Nephron progenitor cell (in vitro differentiated cells): ENCODE measurements at places on chromosomes 16 and 17.
A peak's percentile ranks its signal among the peaks of the same experiment; 100 is the strongest.

GRCh38 chr16:75294773-75295459, 43.5 kb upstream of the BCAR1 start:
- peak overlapping the region; percentile 87 for H3K27ac ChIP-seq
- peaks cover 12% of the 10 kb centered on the region for H3K4me1 ChIP-seq
- DNase-seq: no peak
- H3K4me3 ChIP-seq: no peak overlapping the region
- no peaks in the 10 kb centered on the region for H3K27me3 ChIP-seq

DNA sequence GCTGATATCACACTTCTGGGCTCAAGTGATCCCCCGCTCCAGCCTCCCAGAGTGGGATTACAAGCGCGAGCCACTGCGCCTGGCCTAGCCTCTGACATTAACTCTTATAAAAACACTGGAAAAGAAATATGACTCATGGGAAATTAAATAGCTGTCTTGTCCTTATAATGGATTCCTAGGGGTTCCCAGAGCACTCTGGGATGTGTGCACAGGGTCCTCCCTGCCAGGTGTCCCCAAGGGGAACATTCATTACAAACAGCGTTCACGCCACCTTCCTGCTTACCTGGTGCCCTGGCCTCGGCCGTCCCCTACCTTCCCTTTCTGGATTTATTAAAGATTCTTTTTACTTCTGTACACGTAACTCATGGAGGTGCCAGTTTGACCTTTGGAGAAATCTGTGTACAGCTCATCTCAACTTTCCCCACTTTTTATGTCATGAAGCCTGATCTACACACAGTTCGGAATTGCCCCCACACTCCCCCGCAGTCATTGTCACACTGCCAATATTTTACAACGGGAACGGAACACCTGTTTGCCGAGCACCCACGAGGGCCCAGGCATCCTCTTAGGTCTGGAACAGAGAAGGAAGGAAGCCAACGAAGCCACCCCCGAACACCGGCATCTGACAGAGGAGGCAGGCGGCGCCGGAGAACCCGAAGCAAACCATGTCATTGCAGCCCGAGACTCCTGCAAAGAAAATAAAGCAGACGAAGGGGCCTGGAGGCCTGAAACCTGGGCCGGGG, 39.7 kb upstream of the MEAK7 start:
- peaks cover 5% of the 10 kb centered on the region for H3K27me3 ChIP-seq
- no peaks in the 10 kb centered on the region for H3K36me3 ChIP-seq
- H3K4me3 ChIP-seq: peak overlapping the region; percentile 14
- peaks cover 78% of the 10 kb centered on the region for H3K4me1 ChIP-seq
- peak overlapping the region; percentile 64 for H3K27ac ChIP-seq

DNA sequence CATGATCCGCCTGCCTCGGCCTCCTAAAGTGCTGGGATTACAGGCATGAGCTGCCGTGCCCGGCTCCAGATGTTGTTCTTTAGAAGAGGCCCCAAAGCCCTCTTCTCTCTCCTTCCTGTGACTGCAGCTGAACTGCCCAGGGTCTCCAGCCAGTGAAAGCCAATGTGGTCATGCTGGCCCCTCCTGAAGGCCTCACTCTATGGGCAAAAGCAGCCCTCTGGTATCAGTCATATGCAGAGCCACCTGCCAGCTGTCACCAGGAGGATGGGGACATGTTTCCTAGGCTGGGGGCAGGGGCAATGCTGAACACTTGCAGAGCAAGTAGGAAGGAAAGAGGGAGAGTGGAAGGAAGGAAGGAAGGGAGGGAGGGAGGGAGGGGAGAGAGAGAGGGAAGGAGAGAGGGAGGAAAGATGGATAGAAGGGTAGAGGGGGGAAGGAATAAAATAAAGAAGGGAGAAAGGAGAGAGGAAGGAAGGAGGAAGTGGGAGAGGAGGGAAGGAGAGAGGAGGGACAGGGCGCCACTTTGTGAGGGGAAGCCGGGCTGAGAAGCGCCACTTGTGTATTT, 36.0 kb downstream of the SOCS3 start:
- H3K27ac ChIP-seq: peak overlapping the region; percentile 99
- peaks cover 3% of the 10 kb centered on the region for H3K27me3 ChIP-seq
- peaks cover 48% of the 10 kb centered on the region for H3K4me1 ChIP-seq
- no peaks in the 10 kb centered on the region for H3K36me3 ChIP-seq
- DNase-seq: no peak
- H3K4me3 ChIP-seq: peak overlapping the region; percentile 58

DNA sequence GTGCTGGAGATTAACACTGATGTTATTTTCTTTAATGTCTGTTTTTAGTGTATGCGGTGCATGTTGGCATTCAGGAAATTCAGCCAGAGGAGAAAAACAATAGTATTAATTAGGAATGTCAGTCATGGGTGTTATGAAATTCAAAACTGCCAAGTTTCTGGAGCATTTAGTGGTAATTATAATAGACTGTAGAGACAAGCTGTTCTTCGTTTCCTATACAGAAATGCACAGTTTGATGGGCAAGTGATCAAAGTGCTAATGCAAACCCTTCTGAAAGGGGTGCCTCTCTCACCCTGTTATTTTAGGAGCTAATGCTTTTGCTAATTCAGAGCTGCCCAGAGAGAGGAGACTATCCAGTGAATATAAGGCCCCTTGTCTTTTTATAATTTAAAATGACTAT, 573.8 kb upstream of the EEF2KMT start:
- H3K27ac ChIP-seq: no peak overlapping the region
- peaks cover 27% of the 10 kb centered on the region for H3K27me3 ChIP-seq
- no peaks in the 10 kb centered on the region for H3K4me1 ChIP-seq
- no peak for DNase-seq

- no peaks in the 10 kb centered on the region for H3K4me1 ChIP-seq
- no peak for DNase-seq
- H3K36me3 ChIP-seq: no peaks in the 10 kb centered on the region
- H3K4me3 ChIP-seq: no peak overlapping the region
Measured at GRCh38 chr17:74729368-74729767, 7.7 kb upstream of the RAB37 start.

GRCh38 chr16:51550800-51551347, 399.8 kb upstream of the SALL1 start:
- no peak overlapping the region for H3K27ac ChIP-seq
- H3K27me3 ChIP-seq: peaks cover 3% of the 10 kb centered on the region
- no peak overlapping the region for H3K4me3 ChIP-seq
- peaks cover 73% of the 10 kb centered on the region for H3K4me1 ChIP-seq

GRCh38 chr16:79628501-79628975, 28.0 kb upstream of the MAF start:
- H3K27ac ChIP-seq: no peak overlapping the region
- no peak overlapping the region for H3K4me3 ChIP-seq
- H3K27me3 ChIP-seq: peaks cover 15% of the 10 kb centered on the region
- peaks cover 4% of the 10 kb centered on the region for H3K4me1 ChIP-seq
- no peaks in the 10 kb centered on the region for H3K36me3 ChIP-seq

GRCh38 chr16:65111306-65111705, 10.6 kb downstream of the CDH11 start:
- DNase-seq: no peak
- H3K4me1 ChIP-seq: peaks cover 71% of the 10 kb centered on the region

DNA sequence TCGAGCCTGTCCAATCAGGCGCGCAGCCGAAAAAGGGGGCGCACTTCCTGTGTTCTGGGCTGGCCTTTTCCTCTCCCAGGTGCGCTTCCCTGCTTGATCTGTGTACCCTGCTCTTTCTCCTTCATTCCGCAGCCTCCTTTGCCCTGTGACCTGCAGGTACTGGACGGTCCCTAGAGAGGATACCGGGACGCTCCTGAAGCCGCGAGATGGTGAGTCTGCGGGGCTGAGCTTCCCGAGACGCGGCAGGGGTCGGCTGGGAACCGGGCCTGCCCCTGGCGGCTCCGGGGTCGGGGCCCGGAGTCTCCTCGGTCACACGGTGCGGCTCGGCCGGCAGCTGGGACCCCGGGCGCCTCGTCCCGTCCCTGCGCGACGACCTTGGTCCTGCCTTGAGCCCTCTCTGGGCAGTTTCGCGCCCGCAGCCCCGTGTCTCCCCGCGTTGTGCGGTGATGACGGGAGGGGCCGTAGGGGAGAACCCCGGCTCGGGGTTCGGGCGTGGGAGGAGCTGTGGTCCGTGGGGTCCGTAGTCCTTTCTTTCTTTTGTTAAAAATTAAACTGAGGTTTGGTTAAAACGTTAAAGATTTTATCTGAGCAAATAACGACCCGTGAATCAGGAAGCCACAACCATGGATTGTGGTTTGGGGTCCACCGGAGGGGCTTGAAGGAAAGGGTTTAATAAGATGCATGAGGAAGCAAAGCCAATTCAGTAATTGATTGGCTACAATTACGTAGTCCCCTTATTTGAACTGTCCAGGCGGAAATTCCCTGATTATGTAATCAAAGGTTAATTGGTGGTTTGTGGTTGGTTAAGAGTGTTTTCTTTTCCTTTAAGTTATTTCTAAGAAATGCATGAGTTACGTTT, 172.8 kb upstream of the ZNF267 start:
- H3K4me3 ChIP-seq: peak overlapping the region; percentile 90
- H3K27me3 ChIP-seq: peaks cover 32% of the 10 kb centered on the region
- H3K27ac ChIP-seq: no peak overlapping the region
- DNase-seq: peak; percentile 84
- H3K36me3 ChIP-seq: peaks cover 14% of the 10 kb centered on the region
- H3K4me1 ChIP-seq: peaks cover 12% of the 10 kb centered on the region

DNA sequence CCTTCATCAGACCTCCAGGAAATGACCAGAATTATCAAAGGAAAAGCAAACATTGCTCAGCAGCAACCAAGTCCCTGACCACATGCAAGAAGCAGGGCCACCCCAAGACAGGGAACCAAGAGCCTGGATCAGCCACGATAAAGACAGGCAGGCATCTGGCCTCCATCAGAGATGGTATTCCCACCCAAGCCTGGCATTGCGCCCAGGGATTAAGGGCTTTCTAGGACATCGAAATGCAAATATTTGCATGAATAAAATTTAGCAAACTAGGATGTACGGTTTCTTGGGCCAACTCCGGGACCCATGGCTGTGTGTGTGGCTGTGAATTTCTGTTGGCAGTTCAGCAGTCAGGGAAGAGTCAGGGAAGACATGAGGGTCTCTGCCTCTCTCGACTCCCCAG, 241.4 kb upstream of the DYNLRB2 start:
- peaks cover 6% of the 10 kb centered on the region for H3K4me1 ChIP-seq
- no peak overlapping the region for H3K4me3 ChIP-seq
- H3K27ac ChIP-seq: no peak overlapping the region
- no peak for DNase-seq

DNA sequence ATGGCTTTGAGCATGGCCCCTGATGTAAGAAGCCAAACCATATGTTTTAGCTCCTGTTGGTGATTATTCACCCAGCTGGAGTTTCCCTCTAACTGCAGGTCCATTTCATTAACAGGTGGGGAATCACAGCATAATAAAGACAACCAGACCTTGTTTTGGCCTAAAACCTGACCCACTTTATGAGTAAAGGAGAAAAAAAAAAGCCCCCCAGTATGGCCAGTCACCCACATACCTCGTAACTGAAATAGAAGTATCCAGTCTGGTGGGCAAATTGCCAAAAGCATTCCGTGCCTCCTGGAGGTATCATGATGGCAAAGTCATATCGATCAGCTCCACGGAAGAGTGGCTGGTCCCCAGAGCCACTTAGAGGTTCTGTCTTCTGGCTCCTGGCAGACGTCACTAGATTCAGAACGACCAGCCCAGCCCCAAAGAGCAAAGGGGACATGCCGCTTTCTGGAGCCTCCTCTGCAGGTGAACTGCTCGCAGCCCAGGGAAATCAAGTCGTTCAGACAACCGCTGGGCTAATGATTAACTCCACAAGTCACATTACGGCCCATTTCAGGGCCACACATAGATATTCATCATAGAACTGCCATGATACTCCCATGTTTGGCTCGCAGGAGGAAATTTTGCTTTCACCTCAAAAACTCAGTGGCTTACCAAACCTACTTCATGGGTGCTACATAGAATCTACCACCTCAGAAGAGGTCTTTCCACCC, at the start of gene TMED6:
TSS of gene TMED6 (minus strand) at position 478 of the 719 bp plus-strand sequence. CDS start at position 445, 33 bp downstream.
- H3K36me3 ChIP-seq: peaks cover 37% of the 10 kb centered on the region
- no peaks in the 10 kb centered on the region for H3K4me1 ChIP-seq
- H3K27ac ChIP-seq: peak within 1 kb of the TSS; percentile 30
- H3K4me3 ChIP-seq: no peak within 1 kb of the TSS
- no peak for DNase-seq

DNA sequence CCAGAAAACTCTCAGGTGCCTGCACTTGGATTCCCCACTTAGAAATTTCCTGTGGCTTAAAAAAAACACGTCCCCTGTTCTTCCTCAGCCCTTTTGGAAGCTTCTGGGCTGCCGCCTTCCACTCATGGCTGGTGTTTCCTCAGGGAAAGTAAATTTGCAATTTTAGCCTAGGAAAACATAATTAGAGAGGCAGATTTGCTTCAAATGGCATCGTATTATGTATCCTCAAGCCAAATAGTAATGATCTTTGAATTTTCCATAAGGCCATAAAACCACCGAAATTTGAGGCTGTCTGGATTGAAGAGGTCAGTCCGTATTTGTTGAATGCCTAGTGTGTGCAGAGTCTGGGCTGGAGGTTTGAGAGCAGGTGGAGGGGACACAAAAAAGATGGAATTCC, 17.7 kb downstream of the MGAT5B start:
- H3K36me3 ChIP-seq: no peaks in the 10 kb centered on the region
- peak overlapping the region; percentile 89 for H3K27ac ChIP-seq
- H3K4me1 ChIP-seq: peaks cover 40% of the 10 kb centered on the region
- peaks cover 12% of the 10 kb centered on the region for H3K27me3 ChIP-seq

GRCh38 chr16:4319454-4320421, 3.9 kb downstream of the GLIS2 start:
- H3K4me3 ChIP-seq: peak overlapping the region; percentile 8
- H3K36me3 ChIP-seq: no peaks in the 10 kb centered on the region
- H3K4me1 ChIP-seq: peaks cover 51% of the 10 kb centered on the region
- DNase-seq: no peak

DNA sequence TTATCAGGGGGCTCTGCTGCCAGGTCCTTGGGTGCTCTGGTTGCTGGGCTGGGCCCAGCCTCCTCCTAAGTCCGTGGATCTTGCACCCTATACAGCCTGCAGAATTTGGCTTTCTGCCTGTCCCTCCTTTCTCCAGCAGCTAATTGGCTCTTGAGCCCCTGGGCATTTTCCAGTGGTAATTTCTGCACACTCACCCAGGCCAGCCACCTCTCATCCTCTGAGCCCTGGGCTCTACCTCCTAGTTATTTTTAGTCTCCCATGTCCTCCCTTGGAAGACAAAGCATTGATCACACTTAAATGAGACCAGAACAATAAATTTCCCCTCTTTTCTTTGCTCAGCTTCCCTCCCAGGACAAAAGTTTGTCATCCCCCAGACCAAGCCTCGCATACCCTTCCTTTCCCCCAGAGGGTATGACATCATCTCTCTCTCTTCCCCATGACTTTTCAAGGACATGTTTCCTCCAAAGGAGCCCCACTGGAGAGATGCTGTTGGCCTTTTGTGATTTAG, 38.1 kb downstream of the C17orf75 start:
- no peaks in the 10 kb centered on the region for H3K36me3 ChIP-seq
- peaks cover 19% of the 10 kb centered on the region for H3K27me3 ChIP-seq
- peaks cover 65% of the 10 kb centered on the region for H3K4me1 ChIP-seq
- peak; percentile 22 for DNase-seq
- peak overlapping the region; percentile 85 for H3K27ac ChIP-seq
- peak overlapping the region; percentile 29 for H3K4me3 ChIP-seq

- peaks cover 45% of the 10 kb centered on the region for H3K4me1 ChIP-seq
- H3K27ac ChIP-seq: peak overlapping the region; percentile 14
- H3K36me3 ChIP-seq: peaks cover 4% of the 10 kb centered on the region
- no peak overlapping the region for H3K4me3 ChIP-seq
Measured at GRCh38 chr17:57853695-57854094, 3.9 kb upstream of the MRPS23 start.
